ENCODE measurements at places on chromosomes 2 and 18.

GRCh38 chr2:47072728-47073191 lies 82.3 kb downstream of the STPG4 start:
- DNase-seq: no peak

DNA sequence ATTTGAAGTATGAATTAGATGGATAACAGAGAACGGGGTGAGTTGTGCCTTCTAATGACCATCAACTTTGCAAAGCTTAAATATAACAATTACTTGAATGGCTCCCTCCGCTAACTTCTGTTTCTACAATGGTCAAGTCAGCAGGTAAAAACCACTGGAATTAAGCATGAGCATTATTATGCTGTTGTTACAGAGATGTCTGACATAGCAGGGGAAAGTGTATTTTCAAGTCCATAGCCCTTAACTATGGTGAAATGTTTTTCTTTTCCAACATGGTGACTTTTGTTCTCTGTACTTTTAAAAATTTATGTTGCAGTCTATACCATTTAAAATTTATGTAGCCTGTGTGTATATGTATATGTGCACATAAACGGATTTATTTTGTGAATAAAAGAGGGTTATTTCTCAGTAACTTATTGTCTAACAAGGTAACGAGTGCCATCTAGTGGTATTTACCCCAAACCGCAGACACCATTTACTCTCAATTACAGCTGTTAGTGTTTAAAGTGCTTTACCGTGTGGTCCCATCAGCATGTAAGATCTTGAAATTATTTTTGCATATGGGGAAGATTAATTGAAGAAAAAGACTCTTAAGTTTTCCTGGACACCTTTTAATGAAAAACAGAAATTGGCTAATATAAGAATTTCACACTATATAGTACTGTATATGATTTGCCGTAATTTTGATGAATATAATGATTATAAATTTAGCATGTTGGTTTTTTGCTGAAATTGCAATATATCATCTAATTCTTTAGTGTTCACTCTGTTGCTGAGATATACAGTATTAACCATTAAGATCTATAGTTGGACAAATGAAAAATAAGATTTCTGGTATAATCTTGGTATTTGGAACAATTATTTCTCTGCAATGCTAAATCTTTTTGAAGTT lies 78.2 kb downstream of the UBE2E3 start:
- peak; percentile 12 for DNase-seq

DNA sequence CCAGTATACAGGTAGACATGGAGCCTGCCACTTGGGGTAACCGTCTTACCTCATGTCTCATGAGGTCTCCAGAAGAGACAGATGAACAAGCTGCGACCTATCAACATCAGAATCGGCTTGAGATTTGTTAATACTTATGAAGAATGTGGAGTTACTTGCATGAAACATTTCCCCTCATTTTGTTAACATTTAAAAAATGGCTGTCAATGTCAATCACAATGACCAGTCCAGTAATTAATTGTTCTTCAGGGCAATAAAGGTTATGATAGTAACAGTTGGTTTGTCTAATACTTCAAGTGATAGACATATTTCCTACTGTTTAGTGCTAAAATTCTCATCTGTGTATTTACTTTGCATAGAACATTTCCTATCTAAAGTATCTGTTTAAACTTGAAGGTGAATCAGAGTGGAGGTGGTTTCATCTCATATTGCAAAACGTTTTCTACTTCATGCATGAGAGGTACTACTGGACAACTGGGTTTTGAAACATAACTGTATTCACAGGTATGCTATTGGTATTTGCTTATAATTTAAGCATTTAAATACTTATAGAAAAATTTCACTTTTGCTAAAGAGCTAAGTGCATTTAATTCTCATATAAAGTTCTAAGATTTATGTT lies 15.1 kb downstream of the SERTAD2 start:
- no peak for DNase-seq

GRCh38 chr2:68383778-68384177 lies 18.7 kb downstream of the PLEK start:
- DNase-seq: no peak

DNA sequence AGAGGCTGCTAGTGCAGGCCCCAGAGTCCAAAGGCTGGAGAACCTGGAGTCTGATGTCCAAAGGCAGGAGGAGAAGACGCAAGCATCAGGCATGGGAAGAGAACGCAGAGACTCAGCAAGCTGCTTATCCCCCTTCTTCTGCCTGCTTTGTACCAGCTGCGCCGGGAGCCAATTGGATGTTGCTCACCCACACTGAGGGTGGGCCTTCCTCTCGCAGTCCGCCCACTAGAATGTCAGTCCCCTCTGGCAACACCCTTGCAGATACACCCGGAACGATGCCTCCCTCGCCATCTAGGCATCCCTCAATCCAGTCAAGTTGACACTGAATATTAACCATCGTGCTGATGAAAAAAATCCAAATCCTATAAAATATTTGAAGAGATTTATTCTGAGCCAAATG lies 141.6 kb downstream of the TWIST2 start:
- no peak for DNase-seq

GRCh38 chr18:68053290-68053689 lies 536.8 kb upstream of the DSEL start:
- DNase-seq: no peak

Measured in effector CD4-positive, alpha-beta T cell (primary cell).